ENCODE measurements at places on chromosomes 5 and 9. TPM values are rescaled to one million over a fixed set of nuclear protein-coding genes. Genes with fewer than 3 reads are reported as not detected.
A peak's percentile ranks its signal among the peaks of the same experiment; 100 is the strongest.

DNA sequence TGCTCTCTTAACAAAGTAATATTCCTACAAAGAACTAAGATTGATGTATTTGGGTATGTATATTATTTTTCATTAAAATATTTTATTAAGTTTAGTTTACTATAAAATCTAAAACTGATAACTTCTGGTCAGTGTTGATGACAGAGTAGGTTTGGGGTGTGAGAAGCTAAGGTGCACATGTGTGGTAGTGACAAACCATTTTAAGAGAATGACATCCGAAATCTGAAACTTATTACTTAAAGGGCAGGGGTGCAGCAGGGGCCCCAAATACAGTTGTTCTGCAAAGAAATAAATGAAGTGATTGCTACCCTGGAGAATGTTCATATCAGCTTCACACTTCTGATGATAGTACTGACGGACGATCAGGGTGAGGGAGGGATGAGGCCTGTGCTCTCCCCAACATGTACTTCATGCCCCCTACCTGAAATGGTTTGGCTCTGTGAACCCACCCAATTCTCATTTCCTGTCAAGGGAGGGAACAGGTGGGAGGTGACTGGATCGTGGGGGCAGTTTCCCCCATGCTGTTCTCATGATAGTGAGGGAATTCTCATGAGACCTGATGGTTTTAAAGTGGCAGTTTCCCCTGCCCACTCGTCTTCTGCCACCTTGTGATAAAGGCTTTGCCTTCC, 125.3 kb upstream of the RFX3 start:
- no peak for DNase-seq

ZNF618 gene
- 47.9 TPM for polyA plus RNA-seq

DNA sequence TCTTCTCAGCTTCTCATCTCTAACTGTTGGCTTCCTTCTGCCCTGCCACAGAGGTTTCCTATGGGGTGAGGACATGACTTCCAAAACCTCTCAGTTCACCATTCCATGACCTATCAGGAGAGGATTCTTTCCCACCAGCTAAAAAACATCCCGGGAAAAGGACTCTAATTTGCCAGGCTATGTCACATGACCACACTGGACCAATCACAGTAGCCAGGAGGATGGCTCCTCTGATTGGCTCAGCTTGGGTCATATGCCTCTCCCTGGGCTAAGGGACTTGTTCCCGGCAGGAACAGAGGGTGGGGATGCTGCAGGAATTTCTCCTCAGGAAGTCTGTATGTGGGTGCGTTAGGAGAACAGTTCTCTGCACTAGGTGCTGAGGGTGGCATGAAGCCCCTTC, 40.3 kb upstream of the XPA start:
- DNase-seq = no peak

DNA sequence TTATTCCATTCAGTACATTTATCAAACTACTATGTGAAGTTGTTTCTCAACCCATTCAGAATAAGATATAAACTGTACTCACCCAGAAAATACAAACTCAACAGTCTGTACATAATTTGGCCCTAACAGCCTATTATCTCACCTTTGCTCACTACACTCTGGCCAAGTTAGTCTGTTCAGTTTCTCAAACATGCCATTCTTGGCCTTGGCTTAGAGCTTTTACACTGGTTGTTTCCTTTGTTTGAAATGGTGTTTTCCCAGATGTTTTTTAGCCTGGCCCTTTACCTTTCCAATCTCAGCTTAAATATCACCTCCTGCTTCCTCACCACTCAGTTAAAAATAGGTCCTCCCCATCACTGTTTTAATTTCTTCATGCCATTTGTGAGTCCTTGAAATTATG, 13.6 kb downstream of the CDC42SE2 start:
- DNase-seq = no peak

DNA sequence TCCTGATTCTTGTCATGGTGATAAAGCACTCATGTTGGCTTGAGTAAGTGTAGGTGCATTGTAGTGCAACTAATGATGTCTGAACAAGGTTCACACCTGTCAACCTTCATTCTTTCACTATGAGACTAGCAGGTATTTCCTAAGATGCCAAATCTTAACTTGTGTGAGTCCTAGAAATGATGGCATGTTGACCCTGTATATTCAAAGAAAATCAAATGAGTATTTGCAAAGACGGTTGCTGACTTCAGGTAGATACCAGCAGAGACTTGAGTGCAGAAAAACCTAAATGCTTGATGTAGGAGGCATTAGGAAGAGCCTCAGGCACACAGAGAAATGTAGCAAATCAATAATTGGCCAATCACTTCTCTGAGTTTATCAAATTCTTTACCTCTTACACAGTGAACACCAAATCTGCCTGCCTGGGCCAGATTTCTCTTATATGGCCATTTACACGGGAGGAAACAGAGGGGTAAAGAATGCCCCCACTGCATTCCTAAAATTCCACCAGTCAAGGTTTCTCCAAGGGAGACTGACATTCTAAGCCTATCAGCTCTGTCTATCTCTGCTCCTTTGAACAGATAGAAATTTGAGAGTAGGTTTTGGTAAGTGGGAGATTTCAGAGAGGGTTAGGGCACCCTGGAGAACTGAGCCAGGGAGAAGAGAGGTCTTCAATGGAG, 488.6 kb upstream of the WWC1 start:
- DNase-seq = no peak

- DNase-seq = no peak
Measured at GRCh38 chr5:6087576-6087975, 290.8 kb downstream of the MED10 start.

IL4 gene
- polyA plus RNA-seq = 0.57 TPM

PTPRD gene
- 145 TPM for polyA plus RNA-seq

COL27A1 gene
- polyA plus RNA-seq = 45.2 TPM

DNA sequence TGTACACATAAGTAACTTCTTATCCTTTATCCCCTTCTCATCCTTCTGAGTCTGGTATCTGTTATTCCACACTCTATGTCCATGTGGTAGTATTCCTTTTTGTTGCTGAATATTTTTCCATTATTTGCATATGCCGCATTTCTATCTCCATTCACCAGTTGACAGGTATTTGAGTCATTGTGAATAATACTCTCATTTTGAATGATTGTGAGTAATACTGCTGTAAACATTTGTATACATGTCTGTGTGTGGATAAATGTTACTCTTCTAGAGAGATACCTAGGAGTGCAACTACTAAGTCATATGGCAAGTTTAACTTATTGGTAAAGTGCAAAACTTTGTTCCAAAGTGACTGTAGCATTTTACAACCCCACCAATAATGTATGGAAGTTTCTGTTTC, 15.6 kb downstream of the RIC1 start:
- no peak for DNase-seq

CAVIN4 gene
- polyA plus RNA-seq = 5.5 TPM

DNA sequence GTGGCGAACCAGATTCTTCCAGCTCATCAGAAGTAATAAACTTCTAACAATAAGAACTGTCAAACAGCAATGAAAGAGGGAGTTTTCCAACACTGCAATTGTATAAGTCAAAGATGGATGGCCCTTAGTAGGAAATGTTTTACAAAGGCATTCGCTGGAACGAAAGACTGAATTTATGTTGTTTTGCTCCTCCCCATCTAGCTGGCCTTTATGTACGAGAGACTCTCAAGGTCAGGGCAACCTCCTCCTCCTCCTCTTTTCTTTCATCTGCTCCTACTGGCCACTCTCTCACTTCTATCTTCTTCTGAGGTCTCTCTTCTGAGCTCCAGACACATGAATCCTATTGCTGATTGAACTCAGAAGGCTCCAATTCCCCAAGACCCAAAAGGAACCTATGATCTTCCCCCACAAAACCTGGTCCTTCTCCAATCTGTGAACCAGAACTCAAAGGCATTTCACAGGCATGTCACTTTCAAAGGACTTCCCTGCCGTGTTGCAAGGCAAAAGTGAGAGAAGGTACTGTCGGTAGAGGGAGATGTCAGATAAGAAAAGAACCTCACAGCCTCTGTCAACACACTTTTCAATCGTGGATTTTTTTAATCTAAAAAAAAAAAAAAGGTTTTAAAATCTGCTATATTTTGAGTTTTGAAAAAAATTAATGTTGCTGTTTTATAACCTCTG, 28.5 kb upstream of the PUM3 start:
- peak; percentile 33 for DNase-seq

- no peak for DNase-seq
Measured at GRCh38 chr9:17967731-17968130, 388.9 kb downstream of the SH3GL2 start.

CDC25C gene
- 11.7 TPM for polyA plus RNA-seq

All from left kidney (tissue), 8 donors.